ENCODE measurements at places on chromosomes 1 and 21.

GRCh38 chr1:41917076-41917475 lies 1.6 kb downstream of the HIVEP3 start:
- no peak for DNase-seq

DNA sequence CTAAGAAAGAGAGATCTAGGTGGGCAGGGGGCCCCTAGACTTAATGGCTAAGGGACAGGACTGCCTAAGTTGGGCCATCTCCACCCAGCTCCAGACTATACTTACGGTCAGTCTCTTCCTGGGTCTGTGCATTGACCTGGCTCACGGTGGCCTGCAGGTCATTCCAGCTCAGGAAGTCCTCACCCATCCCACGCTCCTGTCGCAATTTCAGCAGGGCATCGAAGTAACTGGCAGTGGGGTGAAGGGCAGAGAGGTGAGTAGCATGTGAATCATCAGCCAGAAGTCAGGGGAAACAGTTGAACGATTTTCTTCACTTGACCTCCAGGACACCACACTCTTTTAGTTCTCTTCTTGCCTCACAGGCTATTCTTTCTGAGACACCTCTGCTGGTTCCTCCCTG lies 20.5 kb downstream of the IQGAP3 start:
- DNase-seq, result no peak

DNA sequence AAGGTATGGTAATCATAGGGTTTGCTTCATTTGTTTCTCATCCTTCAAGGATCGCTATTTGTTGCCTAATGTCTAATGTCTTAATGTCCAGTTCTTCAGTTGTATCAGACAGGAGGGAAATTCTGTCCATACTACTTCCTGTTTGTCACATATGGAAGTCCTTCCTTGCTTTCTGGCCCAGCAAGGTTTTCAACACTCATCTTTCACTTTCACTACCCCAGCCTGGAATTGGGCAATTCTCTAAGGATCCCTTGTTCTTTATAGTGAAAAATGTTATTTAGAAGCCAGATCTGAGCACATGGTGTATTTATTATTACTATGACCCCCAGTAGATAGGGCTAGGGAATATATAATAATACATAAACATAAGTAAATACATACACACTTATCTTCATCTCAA lies 50.6 kb upstream of the SLC35A3 start:
- DNase-seq, result no peak

DNA sequence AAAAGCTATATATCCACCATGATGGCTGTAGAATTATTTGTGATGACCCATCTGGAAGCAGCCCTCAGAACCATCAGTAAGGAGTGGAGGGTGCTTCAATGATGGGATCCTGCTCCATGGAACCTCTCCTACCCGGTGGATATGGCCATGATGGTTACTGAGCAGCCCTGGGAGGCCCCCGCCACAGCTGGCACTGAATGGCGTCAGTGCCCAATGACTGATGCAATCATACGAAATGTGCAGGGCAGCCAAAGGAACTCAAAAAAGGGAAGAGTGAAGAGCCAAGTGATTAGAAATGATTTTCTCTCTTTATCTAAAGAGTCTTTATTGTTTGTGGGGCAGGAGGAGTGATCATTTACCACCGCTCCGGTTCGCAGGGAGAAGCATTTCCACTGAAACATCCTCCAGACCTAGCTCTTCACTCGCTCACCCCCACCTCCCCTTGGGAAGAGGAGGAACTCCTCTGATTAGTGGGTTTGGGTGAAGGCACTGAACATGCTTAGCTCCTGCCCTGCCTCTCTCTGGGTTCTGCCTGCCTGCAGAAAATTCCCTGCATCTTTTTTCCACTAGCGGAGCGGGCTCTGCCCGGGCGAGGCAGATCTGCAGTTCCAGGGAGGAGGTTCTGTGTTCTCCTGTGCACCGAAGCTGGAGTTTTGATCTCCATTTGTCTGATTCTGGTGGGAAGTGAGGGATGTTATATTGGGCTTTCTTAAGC lies 260.3 kb downstream of the GRIK3 start:
- no peak for DNase-seq

DNA sequence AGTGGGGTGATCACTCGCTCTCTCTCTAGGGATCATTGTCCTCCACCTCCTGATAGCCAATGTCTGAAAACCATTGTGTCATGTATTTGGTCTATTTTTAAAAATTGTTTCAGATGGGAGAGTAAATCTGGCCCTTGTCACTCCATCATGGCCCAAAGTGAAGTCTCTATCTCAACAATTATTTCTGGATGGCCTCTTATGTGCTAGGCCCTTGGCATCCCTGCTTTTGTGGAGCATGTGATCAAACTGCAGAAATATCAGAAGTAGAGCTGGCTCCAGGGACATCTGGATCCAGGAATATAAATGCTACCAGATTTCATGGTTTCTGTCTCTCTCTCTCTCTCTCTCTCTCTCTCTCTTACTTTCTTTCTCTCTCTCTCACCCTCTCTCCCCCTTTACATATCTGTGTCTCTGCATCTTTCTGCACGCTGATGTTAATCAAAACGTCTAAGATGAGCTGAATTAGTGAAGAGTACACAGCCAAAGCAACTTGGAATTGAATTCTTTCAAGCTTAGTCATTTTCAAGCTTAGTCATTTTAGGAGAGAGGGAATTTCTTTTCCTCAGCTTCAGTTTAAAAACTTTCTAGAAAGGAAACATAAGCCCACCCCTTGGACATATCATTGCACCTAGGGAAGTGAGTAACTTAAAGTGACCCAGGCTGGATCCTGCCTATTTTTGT lies 47.4 kb upstream of the DOCK7 start:
- DNase-seq, result no peak

DNA sequence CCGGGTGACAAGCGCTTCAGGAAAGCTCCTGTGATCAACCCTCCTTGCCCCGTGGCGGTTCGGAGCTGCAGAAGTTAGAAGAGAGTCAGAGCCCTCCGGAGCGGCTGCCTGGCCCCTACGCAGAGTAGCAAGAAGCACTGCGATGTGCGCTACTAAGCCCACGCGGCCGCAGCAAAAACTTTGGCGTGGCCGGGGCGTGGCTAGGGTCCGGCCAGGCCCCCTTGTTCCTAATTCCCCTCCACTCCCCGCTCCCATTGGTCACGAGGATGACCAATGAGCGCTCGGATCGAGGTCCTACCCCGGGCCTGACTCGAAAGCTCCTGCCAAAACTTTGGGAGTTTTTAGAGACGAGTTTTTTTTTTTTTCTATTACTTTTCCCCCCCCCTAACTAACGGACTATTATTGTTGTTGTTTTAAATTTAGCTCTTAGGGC lies at the start of gene HLX:
TSS of gene HLX (plus strand) at position 368 of the 433 bp plus-strand sequence. CDS start 415 bp downstream, outside the sequence.
- DNase-seq, result peak; percentile 68

DNA sequence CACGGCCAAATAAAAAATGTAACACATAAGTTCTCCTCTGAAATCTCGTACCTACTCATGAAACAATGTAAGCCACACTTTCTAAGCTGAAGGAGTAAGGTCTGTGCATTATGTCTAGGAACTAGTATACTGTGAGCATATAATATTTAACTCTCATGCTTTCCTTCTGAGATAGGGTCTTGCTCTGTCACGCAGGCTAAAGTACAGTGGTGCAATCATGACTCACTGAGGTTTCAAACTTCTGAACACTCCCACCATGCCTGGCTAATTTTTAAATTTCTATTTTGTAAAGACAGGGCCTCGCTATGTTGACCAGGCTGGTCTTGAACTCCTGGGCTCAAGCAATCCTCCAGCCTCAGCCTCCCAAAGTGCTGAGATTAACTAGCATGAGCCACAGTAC lies 71.3 kb downstream of the AHCTF1 start:
- DNase-seq, result no peak

GRCh38 chr1:201841265-201841912 lies 12.4 kb downstream of the IPO9 start:
- DNase-seq, result no peak

DNA sequence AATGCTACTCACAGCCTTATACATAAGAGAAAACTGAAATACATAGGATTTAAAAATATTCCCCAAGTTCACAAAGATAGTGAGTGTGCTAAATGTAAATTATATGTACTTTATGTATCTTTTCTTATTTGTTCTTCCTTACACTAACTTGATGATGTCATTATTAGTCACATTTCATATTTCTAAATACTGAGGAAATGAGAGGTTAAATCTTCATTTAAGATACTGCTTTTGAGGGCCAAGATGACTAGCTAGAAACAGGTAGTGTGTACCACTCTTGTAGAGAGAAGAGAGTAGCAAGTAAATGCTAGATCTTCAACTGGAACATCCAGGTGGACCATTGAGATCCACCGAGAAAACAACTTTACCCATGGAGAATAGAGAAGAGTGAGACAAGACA lies 29.8 kb downstream of the PYHIN1 start:
- DNase-seq, result no peak

DNA sequence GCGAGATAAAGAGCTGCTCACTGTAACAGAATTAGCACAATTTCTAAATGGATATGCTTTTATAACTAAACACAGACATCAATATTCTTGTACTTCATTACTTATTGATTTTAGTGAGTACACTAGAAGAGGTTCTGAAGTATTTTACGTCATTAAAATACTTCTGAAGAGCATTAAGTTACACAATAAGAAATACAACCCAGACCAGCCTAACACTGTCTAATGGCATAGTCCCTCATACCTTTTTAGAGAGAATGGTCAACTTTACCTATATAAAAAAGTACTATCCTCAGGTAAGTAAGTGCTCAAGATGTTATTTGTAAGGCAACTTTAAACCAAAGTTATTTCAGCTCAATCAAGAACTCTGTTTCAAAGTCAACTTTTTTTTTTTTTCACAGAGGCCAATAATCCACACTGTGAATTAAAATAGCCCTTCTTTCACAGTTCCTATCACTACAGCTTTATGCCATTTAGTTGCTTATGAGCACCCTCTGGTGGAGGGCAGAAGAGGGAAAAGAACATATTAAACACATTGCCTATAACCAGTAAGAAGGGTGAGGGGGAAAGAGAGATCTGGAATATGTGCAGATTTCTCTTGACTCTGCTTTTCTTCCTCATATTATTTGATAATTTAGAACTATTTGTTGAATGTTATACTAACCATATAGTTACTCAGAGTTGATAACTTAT lies 182.1 kb upstream of the DMRTA2 start:
- DNase-seq, result no peak

DNA sequence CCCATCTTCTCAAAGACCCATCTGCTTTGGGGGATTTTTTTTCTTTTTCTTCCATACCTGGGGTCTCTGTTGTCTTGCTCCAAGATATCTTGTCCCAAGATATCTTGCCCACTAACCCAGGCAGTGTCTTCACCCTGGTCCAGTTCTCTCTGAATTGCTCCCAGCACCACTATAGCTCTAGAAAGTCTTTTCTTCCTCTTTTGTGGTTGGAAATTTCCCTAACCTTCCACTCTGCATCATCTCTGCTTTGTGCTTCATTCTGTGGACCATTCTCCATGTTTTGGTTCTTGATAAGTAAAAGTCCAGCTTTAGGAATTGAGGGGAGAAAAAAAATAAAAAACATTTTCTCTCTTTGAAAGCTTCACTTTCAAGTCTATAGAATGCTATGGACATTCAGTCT lies 20.9 kb downstream of the STYXL2 start:
- no peak for DNase-seq
